ENCODE measurements at places on chromosomes 4 and X.

GRCh38 chrX:121151293-121151692 is 103.9 kb downstream of the GLUD2 start:
- no peak for DNase-seq

GRCh38 chr4:61837395-61837794 is 637.3 kb downstream of the ADGRL3 start:
- no peak for DNase-seq

DNA sequence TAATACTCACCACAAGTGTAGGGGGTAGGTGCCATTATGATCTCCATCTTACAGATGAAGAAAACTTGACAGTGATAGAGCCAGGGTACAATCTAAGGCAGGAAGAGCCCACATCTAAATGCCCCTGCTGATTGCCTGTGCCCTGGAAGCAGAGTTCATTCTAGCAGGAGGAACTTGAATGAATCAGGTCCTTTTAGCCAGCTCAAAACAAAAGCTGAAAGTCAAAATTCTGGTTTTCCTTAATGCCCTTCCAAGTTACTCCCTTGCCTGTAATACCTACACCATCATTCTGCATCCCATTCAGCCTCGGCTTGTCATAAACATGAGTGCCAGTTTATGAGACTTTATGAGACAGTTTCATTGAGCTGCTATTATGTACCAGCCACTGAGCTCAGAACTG is 89.6 kb downstream of the SCD5 start:
- DNase-seq, result no peak

DNA sequence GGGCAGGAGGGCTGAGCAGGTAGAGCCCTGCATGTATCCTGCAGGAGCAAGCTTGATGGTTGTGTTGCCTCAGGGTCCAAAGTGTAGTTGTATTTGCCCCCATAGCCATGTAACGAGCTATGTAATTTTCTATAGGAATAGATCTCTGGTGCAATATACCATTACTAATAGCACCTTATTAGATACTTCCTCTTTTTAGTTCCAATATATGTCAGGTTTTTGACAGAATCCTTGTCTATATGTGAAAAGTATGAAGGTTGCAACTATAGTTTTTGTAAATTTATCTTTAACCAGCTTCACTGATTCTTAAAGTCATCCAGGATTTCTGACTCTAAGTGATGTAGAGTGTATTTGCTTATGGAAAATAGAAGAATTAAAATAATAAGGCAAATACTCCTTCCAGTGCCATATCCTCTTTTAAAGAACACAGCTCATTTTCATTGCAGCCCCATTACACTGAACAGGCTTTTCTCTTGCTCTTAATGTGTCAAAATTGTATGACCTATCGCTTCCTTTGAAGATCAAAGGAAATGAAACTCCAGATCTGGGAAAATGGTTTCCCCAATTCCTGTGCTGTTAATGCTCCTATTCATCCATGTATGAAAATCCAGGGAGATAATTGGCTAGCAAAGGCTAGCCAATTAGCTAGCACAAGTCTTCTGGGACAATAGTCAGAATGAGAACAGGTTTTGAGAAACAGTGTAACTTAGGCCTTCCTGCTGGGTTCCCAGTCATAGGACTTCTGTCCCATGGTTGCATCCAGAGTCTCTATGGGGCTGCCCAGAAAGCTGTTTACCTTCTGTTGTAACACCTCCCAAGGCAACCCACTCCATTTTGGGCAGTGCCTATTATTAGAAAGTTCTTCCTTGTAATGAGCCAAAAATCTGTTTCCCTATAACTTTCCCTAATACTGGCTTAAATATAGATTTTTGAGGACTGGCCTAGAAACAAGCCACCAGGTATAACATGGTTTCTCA is 90.6 kb downstream of the TSPAN7 start:
- DNase-seq, result no peak

DNA sequence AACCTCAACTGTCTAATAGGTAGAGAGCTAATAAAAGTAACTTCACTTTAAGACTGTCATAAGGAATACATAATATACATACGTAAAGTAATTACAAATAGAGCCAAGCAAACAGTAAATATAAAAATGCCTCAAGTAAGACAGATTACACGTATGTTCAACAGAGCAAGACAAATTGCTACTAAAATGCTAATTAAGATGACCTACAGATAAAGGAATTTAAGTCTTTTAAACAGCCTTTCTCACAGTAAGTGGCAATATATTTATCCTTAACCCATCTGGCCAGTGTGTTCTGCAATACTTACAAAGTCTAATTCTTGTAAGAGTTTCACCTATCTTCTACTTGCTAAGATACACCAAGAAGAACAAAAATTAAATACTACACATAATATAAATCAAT is 12.7 kb downstream of the G3BP2 start:
- no peak for DNase-seq

- DNase-seq, result no peak
Measured at GRCh38 chr4:61205066-61205465, 4.9 kb downstream of the ADGRL3 start.

DNA sequence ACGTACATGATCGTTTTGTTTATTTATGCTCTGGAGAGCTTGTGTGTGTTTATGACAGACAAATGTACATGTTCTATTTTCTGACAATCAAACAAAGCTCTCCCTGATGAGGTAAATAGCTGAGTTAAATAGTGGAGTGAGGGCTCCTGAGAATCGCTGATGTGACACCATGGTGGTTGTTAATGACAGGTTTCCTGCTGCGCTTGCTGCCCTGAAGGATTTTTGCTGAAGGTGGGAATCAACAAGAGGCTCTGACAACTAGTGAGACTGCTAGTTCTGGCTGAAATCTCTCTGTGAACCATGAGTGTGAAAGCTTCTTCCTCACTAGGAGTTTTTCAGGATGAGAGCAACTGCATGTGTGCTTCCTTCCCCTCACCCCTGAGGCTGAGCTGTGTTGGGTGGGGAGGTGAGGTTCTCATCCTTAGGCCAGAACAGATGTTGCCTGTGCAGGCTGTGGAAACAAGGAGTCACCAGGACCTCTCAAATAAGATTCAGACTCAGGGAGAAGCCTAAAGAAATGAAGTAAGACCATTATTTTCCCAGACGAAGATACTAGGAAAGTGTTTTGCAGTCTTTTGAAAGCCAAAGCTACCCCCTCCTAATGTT is 173.4 kb upstream of the JADE1 start:
- no peak for DNase-seq

GRCh38 chrX:103399744-103400143 is 23.4 kb downstream of the BEX3 start:
- DNase-seq, result no peak

DNA sequence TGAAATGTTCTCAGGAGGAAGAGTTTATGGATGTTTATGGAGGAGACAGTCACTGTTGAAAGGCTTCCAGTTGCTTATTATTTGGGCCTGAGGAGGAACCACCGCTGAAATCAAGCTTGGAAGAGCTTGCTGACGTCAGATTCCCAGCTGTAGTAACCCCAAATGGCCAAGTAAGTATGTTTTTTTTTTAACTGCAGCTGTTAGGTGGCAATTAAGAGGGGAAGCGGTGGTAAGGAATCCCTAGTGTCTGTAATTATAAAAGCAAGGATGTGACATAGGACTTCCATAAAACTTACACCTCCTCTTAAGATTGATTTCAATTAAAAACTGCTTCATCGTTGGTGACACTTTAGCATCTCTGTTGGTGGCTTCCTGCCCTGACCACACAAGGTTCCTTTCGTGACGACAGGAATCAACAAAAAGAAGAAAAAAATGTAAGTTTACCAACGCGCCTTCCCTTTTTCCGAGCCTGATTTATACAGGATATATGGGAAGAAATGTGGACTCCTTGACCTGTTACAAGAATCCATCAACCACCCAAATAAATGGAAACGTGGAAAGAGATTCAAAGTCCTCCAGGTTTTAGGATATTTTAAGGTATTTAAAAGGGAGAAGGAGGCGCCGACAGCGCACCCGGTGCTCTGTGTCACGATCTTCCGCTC is 884 bp downstream of the RELL1 start:
- DNase-seq, result no peak

- DNase-seq, result no peak
Measured at GRCh38 chr4:177023951-177024350, 231.2 kb upstream of the VEGFC start.

- DNase-seq, result no peak
Measured at GRCh38 chrX:27309406-27309805, 153.7 kb downstream of the PPP4R3C start.

GRCh38 chr4:67020438-67020797 is 524.9 kb downstream of the CENPC start:
- peak; percentile 55 for DNase-seq

GRCh38 chr4:113504422-113504821 is 257.1 kb downstream of the CAMK2D start:
- no peak for DNase-seq

- peak; percentile 6 for DNase-seq
Measured at GRCh38 chrX:47862680-47863079, 26.0 kb downstream of the ZNF81 start.

DNA sequence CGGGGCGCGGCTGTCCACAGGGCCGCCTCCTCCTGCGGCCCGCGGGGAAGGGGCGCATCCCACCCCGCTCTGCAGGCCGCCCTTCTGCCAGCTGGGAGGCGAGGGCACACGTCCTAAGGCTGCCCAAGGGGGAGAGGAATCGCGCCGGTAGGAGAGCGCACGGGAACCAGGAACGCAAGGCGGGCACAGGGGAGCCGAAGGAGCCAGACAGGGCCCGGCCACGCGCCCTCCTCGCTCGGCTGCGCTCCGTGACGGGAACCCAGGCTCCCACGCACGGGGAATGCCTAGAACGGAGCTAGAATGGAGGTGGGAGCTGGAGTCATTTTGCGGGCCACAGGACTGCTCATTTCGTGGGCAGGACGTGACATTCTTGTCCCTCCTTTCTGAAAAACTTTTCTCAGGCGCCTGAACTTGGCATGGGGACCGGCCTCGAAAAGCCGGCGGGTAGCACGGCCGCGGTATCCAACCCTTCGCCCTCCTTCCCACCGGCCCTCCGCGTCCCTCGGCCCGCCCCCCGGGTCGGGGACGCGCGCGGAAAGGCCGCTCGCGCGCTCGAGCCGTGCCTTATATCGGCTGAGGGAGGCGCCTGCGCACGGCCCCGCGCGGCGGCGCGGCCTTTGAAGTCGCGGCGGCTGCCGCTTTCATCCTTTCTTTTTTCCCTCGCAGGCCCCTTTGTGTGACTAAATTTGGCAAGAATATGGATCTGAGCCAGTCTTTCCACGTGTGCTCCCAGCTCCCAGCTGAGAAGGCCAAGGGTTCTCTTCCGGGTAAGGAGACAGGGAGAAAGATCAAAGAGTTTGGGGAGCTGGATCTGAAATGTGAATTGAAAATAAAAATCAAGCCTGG is 4.2 kb upstream of the LEF1 start:
- no peak for DNase-seq

DNA sequence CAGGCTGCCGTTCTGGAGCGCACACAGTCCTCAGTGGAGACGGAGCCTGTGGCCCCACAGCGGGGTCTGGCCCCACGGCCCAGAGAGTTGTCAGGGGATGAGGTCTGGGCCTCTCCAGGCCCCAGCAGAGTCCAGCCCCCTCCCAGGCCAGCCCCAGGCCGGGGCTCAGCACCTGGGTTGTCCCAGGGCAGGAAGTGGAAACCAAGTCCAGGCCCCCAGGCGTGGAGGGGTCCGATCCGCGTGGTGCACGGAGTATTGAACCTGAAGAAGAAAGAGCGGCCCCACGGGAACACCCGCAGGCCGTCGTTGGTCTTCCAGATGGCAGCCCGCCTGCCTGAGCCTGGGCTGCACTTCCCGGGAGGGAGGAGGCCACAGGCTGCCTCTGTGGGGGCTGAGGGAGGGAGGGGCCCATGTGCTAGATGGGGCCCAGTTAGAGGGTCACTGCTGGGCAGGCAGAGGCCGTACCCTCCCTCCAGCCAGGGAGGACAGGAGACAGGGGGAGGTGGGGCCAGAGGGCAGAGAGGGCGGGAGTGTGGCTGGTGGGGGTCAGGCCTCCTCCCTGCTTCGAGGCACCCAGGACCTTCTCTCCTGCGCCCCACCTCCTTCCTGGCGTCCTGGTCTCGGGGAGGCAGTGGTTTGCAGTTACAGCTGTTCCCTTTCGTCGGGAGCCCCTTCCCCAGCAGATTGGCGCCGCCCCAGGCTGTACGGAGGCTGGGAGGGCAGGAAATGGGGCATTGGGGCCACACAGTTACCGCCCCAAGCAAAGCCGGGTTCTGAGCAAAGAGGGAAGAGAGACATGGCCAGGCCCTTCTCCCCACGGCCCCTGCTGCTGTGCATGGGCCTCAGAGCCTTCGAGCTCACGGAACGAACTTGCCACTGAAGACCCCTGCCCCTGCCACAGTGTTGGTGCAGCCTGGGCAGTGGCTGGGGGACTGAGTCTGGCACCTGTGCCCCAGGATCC is 8.1 kb downstream of the HGFAC start:
- DNase-seq, result no peak

DNA sequence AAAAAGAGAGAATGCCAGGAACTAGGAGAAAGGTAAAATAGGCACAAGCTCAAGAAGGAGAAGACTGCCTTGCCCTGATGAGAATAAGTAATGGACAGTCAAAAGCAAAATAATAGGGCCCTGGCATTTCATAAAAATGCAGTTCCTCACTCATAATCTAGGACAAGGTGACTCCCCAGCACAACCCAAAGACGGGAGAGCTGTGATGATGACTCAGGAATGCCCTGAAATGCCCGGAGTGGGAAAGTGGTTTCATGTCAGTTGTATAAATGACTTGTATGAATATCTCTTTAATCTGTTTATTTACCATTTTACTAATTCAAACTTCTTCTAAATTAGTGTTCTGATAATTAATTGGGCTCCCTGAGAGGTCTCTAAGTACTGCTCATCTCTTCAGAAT is 28.8 kb upstream of the SETD7 start:
- DNase-seq, result peak; percentile 64

GRCh38 chrX:129723511-129723910 is 15.3 kb upstream of the XPNPEP2 start:
- DNase-seq, result no peak

- DNase-seq, result peak; percentile 62
Measured at GRCh38 chr4:181968371-181968770, 274.8 kb upstream of the TENM3 start.

DNA sequence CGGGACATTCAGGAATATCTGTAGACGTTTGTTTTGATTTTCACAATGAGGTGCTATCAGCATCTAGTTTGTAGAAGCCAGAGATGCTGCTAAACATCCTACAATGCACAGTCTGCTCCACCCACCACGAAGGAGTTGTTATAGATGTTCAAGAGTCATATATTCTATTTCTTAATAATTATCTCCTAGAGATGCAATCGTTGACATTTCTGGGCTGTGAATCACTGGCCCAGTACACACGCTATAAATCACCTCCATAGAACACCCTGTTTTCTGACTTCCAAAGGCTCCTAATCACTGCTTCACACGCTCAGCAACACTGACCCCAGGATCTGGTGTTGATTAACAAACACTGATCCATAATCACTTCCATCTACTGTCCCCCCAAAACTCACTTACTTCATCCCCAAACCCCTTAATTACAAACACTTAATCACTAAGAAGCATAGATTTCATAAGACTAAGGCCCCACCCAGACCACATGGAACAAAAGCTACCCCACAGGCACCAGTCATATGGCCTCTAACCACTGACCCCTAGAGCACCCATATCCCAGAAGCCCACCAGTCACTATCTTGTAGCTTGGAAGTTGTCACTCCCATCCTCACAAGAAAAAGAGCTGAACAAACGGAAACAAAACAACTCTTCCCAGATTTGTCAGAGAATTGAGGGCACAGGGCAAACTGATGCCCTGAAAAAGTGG is 31.7 kb upstream of the ZNF41 start:
- peak; percentile 89 for DNase-seq
